Activated T-helper 1 cell treated with anti-CD3 and anti-CD28 coated beads, Interleukin-2, amount 50 U/mL, for 16 hours (primary cell): ENCODE measurements at places on chromosomes 1 and 21.

GRCh38 chr1:28162151-28162550 lies 14.3 kb downstream of the PTAFR start:
- DNase-seq = no peak

GRCh38 chr1:32201011-32201855 lies 838 bp downstream of the CCDC28B start:
- peak; percentile 56 for DNase-seq

- no peak for DNase-seq
These were observed 22.1 kb upstream of the POU2F1 start for GRCh38 chr1:167198518-167199133.

- no peak for DNase-seq
These were observed 185.2 kb downstream of the C1orf94 start for GRCh38 chr1:34361781-34362357.

DNA sequence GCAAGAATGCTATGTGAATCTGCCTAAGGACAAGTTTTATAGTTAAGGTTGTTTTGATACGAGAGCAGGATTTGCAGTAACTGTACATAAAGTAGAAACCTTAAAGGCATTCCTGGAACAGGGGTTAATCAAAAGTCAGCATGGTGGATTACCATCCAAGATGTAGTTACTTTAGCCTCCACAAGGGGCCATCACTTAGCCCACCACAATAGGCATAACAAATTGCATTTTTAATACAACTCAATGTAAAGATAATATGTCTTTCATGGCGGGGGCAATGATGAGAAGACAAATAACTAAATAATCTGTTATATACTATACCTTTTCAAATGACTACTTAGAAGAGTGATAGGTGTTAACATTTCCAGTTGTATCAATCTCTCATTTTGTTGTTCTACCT lies 611.2 kb upstream of the ADGRL4 start:
- DNase-seq = no peak

GRCh38 chr1:74681001-74681400 lies 7.4 kb upstream of the ERICH3 start:
- DNase-seq = no peak

DNA sequence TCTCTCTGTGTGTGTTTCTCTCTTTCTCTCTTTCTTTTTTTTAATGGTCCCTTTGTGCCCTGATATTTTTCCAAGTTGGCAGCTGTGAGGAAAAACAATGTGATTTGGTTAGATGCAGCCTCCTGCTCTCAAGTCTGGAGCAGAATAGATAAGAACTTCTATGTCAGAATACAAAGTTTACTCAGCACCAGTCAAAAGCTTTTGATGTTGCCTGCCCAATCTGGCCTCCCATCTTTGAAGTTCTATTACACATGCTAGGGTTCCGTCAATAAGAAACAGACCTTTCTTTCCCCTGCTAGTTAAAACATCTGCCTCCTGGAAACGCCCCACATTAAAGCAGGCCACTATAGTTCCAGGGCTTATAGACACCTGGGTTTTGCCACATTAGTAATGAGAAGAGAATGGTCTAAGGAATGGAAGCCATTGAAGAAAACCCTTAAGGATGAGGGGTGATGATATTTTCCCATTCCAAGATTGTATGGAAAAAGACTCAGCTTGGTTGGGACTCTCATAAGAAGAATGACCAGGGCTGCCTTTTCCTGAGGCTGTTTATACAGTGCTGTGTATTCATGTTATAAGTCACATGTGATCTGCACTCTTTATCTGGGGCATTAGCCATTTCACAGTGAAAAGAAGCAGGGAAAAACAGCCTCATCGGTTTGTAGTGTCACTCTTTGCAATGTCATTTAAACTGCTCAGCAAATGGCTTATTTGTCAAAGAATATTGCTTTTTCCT lies 414.7 kb upstream of the PROX1 start:
- DNase-seq = no peak

GRCh38 chr1:189524501-189524900 lies 953.2 kb downstream of the BRINP3 start:
- DNase-seq = no peak

GRCh38 chr1:59915516-59915915 lies 11.1 kb downstream of the CYP2J2 start:
- no peak for DNase-seq
